ENCODE measurements at places on chromosomes 6 and 20. TPM values are rescaled to one million over a fixed set of nuclear protein-coding genes. Genes with fewer than 3 reads are reported as not detected.

DNA sequence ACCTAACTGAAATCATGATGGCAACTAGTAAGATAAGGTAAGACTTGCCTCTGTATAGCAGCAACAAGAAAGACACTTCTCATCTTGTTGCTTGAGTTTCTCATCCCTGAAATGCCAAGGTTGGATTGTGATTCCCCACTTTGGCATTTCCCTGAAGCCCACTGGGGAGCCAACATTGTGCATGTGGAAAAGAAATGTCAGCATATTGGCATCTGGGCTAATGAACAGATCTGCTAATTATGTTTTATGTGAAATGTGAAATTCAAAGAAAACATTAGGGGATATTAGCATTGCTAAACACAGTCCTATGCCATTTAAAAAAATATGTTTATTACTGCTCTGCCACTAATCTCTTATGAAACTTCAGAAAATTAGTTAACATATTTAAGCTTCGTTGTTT, 126.3 kb upstream of the PCSK2 start:
- no peaks in the 10 kb centered on the region for H3K4me1 ChIP-seq
- no peaks in the 10 kb centered on the region for H3K27me3 ChIP-seq
- DNase-seq = no peak
- H3K36me3 ChIP-seq = no peaks in the 10 kb centered on the region
- H3K27ac ChIP-seq = no peak overlapping the region
- no peak overlapping the region for H3K4me3 ChIP-seq

GRCh38 chr20:10857352-10858070, 183.7 kb upstream of the JAG1 start:
- H3K4me3 ChIP-seq = no peak overlapping the region
- H3K4me1 ChIP-seq = no peaks in the 10 kb centered on the region
- no peak overlapping the region for H3K27ac ChIP-seq
- DNase-seq = no peak
- H3K36me3 ChIP-seq = no peaks in the 10 kb centered on the region

DNA sequence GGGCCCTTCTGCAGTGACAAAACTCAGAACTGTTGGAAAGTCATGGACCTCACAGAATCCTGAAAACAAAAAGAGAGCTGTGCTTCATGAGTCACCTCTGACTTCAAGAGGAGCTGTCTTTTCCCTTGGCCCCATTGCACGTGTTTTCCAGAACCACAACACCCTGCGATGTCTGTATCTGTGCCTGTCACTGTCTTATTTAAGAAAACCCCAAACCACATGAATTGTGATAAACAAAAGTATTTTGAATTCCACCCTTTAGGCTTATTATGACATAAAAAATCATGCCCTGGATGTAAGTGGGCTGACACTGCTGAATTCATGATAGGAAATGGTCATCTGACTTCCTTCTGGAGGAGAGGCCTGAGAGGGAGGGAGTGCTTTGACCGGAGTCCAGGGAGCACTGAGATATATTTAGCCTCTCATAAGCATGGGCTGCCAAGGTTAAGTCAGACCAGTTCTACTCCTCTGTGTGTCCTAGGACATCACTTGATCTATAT, 96.4 kb upstream of the DUSP22 start:
- peaks cover 48% of the 10 kb centered on the region for H3K4me1 ChIP-seq
- H3K27ac ChIP-seq = peak overlapping the region; percentile 91
- no peaks in the 10 kb centered on the region for H3K27me3 ChIP-seq
- peak; percentile 70 for DNase-seq

GRCh38 chr6:147173675-147174308, 30.4 kb upstream of the STXBP5 start:
- H3K27ac ChIP-seq = no peak overlapping the region
- no peaks in the 10 kb centered on the region for H3K27me3 ChIP-seq
- H3K4me1 ChIP-seq = no peaks in the 10 kb centered on the region
- H3K36me3 ChIP-seq = no peaks in the 10 kb centered on the region

DNA sequence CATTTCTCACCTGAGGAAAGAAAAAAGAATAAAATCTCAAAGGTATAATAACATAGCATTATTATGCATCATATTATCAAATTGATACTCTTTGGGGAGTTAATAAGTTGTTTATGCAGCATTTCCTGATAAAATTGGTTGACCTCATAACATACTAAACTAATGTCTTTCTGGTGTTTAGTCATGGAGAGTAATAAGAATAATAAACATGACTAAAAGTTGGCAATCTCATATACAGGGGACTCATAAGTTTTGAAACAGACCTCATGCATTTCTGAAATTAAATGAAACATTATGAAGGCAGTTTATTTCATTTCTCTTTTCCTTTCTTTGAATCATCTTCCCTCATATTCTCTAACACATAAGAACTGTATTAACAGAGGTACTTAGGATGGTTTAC, 60.5 kb upstream of the PRDM1 start:
- H3K4me3 ChIP-seq = no peak overlapping the region
- DNase-seq = no peak
- H3K4me1 ChIP-seq = peaks cover 5% of the 10 kb centered on the region
- peaks cover 20% of the 10 kb centered on the region for H3K27me3 ChIP-seq
- no peak overlapping the region for H3K27ac ChIP-seq
- H3K36me3 ChIP-seq = peaks cover 4% of the 10 kb centered on the region

DNA sequence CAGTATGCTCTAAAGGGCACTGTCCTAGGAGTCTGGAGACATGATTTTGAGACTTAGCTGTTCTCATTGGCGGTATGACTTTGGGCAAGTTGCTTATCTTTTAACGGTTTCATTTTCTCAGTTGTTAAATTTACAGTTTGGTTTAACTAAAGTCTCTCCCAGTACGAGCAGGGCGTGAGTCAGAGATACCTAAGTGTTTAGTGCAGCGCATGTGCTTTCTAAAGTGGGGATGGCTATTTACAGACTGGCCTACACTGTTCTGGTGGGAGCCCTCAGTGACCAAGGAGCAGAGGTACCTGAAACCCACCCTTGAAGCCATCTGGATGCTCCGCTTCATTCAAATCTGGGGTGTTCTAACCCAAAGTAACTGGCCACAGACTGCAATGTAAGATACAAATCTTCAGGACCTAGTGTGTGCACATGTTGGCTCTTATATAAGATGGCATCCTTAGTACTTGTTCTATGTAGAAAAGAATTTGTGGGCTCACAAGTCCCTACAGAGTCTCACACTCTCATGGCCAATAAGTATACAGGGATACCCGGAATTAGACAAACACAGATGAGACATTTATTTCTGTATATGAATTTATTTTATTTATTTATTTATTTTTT, 10.7 kb downstream of the MSH5 start:
- H3K4me3 ChIP-seq = no peak overlapping the region
- DNase-seq = no peak
- peaks cover 11% of the 10 kb centered on the region for H3K36me3 ChIP-seq
- H3K27me3 ChIP-seq = no peaks in the 10 kb centered on the region
- no peaks in the 10 kb centered on the region for H3K4me1 ChIP-seq

- DNase-seq = peak; percentile 63
- H3K36me3 ChIP-seq = peaks cover 9% of the 10 kb centered on the region
- H3K4me1 ChIP-seq = peaks cover 66% of the 10 kb centered on the region
- peak overlapping the region; percentile 55 for H3K4me3 ChIP-seq
- H3K27me3 ChIP-seq = no peaks in the 10 kb centered on the region
These were observed 73.6 kb downstream of the TRERF1 start for GRCh38 chr6:42378125-42378524.

DNA sequence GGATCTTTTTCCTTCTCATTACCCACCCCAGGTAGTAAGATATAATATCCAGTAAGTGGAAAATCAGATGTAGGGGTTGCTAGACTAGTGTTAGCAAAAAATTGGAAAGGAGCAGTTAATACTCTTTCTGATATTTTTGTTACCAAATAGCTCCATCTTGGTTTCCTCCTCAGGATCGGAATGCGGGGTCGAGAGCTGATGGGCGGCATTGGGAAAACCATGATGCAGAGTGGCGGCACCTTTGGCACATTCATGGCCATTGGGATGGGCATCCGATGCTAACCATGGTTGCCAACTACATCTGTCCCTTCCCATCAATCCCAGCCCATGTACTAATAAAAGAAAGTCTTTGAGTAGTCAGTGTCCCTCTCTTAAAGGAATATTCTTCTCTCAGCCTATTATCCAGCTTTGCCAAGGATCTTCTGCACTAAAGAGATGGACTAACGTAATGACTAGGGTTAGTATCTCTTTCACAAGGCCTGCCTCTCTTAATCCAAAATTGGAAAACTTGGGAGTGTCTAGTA, 1.5 kb downstream of the ROMO1 start:
- H3K27me3 ChIP-seq = no peaks in the 10 kb centered on the region
- peak overlapping the region; percentile 83 for H3K4me3 ChIP-seq
- peaks cover 49% of the 10 kb centered on the region for H3K36me3 ChIP-seq

DNA sequence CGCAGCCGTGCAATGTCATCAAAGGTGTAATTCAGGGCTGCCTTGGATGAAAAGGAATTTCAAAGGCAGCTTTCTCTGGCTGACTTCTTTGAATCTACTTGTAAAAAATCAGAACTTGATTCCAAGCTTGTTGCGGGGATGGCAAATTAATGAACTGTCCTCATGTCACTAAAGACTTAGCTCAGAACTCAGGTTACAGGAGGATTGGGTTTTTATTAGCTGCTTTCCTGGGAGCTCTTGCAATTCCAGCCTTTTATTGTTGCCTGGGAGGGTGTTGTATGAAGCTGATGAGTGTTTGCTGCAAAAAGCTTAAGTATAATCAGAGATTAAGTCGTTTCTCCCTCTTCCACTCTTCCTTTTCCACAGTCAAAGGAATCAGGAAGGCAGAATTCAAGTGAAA, 113.0 kb upstream of the CDH4 start:
- no peaks in the 10 kb centered on the region for H3K27me3 ChIP-seq
- no peaks in the 10 kb centered on the region for H3K36me3 ChIP-seq
- no peaks in the 10 kb centered on the region for H3K4me1 ChIP-seq
- H3K27ac ChIP-seq = no peak overlapping the region

DNA sequence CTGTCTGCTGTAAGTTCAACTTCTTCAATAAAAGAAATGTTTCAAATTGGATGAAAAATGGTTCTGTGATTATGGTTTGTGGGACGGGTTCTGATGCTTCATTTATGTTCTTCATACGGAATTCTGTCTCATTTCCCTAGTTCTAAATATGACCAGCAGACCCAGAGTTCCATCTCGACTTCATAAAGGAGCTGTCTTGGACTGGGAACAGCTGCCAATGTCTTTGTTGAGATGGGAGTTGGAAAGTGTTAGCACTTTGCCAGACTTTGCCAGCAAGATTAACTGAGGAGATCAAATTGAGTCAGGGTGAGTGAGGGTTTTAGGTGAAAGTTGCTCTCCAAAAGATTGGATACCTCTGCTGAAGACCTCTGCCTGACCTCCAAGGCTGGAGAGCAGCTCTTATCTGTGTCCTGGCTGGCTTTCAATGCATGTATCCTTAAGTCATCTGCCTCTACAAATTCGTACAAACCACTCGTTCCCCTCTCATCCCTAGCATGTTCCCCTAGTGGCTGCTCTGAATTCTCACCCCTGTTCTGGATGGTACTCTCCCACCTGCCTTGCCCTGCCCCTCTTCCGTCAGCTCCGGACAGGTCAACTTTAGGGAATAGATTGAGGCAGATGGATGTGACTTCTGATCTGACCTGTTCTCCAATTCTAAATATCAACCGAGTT, at the start of gene EFCAB8:
EFCAB8 (plus strand) TSS at position 223 of the 672 bp plus-strand sequence. CDS start 4,870 bp downstream, outside the sequence.
- no peak for DNase-seq
- H3K27me3 ChIP-seq = no peaks in the 10 kb centered on the region
- no peak within 1 kb of the TSS for H3K27ac ChIP-seq
- no peak within 1 kb of the TSS for H3K4me3 ChIP-seq
- peaks cover 18% of the 10 kb centered on the region for H3K4me1 ChIP-seq

GRCh38 chr20:14051454-14051853, 56.1 kb downstream of the MACROD2 start:
- H3K4me3 ChIP-seq = no peak overlapping the region
- no peak for DNase-seq
- peaks cover 4% of the 10 kb centered on the region for H3K27me3 ChIP-seq
- H3K36me3 ChIP-seq = no peaks in the 10 kb centered on the region

DNA sequence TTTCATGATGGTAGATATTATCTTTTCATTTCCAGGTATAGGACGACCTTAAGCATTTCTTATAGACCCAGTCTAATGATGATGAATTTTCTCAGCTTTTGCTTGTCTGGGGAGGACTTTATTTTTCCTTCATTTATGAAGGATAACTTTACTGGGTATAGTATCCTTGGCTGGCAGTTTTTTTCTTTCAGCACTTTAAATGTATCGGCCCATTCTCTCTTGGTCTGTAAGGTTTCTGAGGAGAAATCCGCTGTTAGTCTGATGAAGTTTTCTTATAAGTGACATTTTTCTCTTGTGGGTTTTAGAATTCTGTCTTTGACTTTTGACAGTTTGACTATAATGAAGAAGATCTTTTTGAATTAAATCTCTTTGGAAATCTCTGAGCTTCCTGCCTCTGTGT, 144.7 kb upstream of the SLC22A23 start:
- H3K27me3 ChIP-seq = peaks cover 33% of the 10 kb centered on the region
- H3K4me1 ChIP-seq = no peaks in the 10 kb centered on the region
- no peak overlapping the region for H3K27ac ChIP-seq

- no peak for DNase-seq
- no peak overlapping the region for H3K4me3 ChIP-seq
- peaks cover 35% of the 10 kb centered on the region for H3K4me1 ChIP-seq
These were observed 2.4 kb upstream of the CCR6 start for GRCh38 chr6:167120583-167120903.

- H3K4me3 ChIP-seq = no peak overlapping the region
- H3K36me3 ChIP-seq = no peaks in the 10 kb centered on the region
- H3K27me3 ChIP-seq = no peaks in the 10 kb centered on the region
These were observed 272.7 kb upstream of the IRAK1BP1 start for GRCh38 chr6:78594668-78595066.

DNA sequence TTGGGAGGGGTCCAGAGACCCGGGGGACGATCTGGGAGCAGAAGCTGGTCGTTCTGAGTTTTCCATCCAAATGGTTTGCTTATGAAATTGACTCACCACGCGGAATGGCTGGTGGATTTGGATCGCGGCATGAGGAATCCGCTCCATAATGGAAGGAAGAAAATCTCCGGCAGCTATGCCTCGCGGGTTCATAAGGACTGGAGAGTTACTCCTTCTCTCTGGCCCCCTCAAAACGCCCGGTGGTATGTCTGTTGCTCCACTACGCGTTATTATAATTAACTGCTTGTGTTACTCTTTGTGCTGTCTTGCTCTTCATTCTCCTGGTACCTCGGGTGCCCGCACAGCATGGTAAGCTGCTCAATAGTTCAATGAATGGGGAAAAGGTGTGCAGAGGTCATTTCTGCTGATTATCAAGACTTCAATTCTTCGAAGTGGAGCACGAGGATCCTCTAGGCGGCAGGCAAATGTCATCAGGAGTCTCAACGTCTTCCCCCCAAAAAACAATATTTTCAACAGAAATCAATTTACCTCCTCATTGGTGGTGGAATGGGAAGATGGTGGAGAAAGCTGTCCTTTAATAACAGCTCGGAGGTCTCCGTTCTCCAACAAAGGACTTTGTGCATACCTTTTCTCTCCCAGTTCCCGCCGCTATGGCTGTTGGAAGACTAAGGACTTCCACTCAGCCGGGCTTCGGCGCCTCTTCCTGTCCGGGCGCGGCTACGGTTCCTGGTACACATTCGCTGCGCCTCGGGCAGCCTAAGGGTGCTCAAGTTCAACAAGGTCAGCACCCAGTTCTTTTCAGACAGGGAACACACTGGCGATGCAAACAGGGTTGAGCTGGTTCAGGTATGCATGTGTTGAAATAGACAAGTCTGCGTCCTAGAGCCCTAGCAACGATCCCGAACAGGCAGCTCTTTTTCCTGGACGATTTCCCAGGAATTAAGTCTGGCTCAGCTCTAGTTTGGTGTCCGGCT, 9.2 kb upstream of the PRSS16 start:
- peaks cover 5% of the 10 kb centered on the region for H3K36me3 ChIP-seq
- H3K27ac ChIP-seq = peak overlapping the region; percentile 42
- DNase-seq = no peak
- H3K4me1 ChIP-seq = peaks cover 31% of the 10 kb centered on the region

Gene DEFB124
- not detected for total RNA-seq

Gene FKBP1C
- 0.92 TPM for total RNA-seq

Gene HUS1B
- total RNA-seq = 1.5 TPM

Gene FKBP1A
- total RNA-seq = 207 TPM

Gene KHDC1L
- 0.35 TPM for total RNA-seq

Gene TCF15
- not detected for total RNA-seq

Gene CD2AP
- 40.3 TPM for total RNA-seq

Gene MAS1
- total RNA-seq = not detected

Gene C2
- total RNA-seq = 0.57 TPM

Data from activated CD4-positive, alpha-beta T cell treated with anti-CD3 and anti-CD28 coated beads, Interleukin-2, amount 10 ng/mL, durations not matched to agents 7 days and 5 days (primary cell).